MCF 10A (cell line): ENCODE measurements at places on chromosomes 13 and 19. TPM values are rescaled to one million over a fixed set of nuclear protein-coding genes. Genes with fewer than 3 reads are reported as not detected.

Gene SIGLEC7
- not detected in 2 replicates for total RNA-seq

Gene PRR22
- total RNA-seq, result 6.4 and 9.4 TPM in 2 replicates

Gene HIPK4
- total RNA-seq, result not detected in 2 replicates

Gene ATP5F1D
- total RNA-seq, result 256 and 258 TPM in 2 replicates

Gene IGFL1
- total RNA-seq, result not detected in 2 replicates

GRCh38 chr19:29321116-29321515 lies 108.2 kb upstream of the UQCRFS1 start:
- no peaks in the 10 kb centered on the region for H3K36me3 ChIP-seq
- no peak for DNase-seq
- no peak overlapping the region for H3K27ac ChIP-seq

DNA sequence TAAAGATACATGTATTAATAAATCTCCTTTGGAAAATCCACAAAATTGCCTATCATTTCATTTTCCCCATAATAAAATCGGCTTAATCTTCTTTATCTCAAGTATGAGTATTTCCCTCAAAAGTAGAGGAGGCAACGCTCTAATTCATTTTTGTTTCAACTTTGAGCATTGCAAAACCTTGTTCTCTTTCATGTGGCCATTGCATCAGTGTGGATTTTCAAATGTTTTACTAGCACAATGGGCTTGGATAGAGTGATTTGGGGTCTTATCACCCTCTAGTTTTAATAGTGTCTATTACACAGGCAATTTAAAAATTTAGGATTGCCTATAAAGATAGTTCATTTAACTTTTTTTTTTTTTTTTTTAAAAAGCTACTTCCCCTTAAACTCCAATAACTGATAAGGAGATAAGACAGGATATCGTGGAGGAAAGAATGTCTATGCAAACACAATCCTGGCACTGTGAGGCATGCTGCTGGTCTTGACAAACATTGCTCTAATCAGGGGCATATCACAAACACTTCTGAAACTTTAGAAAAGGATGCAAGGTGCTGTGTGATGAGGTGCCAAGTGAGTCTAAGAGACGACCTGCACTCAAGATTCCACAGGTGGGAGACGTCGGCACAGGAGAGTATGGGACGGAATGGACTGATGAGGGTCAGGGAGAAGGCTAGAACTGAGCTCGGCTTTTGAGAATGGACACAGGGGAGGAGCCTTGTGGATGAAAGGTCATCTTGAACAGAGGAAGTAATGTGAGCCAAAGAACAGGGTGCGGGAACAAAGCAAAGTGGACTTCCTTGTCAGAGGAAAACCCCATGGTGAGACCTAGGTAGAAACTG lies 199.7 kb downstream of the IRS2 start:
- H3K36me3 ChIP-seq, result no peaks in the 10 kb centered on the region
- no peak overlapping the region for H3K27ac ChIP-seq
- H3K27me3 ChIP-seq, result no peaks in the 10 kb centered on the region
- DNase-seq, result no peak

DNA sequence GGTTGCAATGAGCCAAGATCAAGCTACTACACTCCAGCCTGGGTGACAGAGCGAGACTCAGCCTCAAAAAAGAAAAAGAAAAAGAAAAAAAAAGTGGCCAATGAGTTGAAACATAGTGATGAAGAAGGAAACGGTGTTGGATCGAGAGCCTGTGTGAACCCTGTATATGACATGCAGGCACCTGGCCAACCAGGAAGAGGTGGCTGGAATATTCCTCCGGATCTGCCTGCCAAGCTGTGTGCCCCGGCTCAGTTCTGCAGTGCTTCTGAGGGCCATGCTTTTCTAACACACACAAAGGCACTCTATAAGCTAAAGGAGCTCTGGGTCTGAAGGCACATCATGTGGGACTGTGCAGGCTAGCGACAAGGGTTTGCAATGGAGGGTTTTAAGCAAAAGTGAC lies 3.7 kb upstream of the ZNF444 start:
- H3K27me3 ChIP-seq, result no peaks in the 10 kb centered on the region
- H3K4me1 ChIP-seq, result peaks cover 36% of the 10 kb centered on the region
- H3K4me3 ChIP-seq, result no peak overlapping the region
- no peaks in the 10 kb centered on the region for H3K36me3 ChIP-seq
- no peak for DNase-seq
- H3K27ac ChIP-seq, result peak overlapping the region; percentile 7

DNA sequence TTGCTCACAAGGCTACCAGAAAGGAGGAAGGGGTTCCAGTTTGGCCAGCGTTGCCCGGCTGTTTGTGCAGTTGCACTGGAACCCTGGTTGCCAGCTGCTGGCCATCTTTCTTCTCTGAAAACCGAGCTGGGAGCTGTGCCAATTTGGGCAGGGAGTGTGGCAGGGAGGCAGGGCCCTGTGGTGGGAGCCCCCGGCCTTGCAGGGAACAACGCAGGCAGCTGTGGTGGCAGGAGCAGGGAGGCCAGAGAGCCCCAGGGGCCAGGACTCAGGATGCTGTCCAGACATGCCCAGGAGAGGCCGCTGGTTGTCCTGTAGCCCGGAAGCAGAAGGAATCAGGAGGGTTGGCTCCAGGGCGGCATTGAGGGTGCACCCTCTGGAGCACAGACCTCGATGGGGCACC lies 4.8 kb downstream of the KMT5C start:
- DNase-seq, result peak; percentile 87
- peak overlapping the region; percentile 25 for H3K4me3 ChIP-seq
- peaks cover 41% of the 10 kb centered on the region for H3K36me3 ChIP-seq
- H3K4me1 ChIP-seq, result peaks cover 21% of the 10 kb centered on the region
- H3K27me3 ChIP-seq, result no peaks in the 10 kb centered on the region

DNA sequence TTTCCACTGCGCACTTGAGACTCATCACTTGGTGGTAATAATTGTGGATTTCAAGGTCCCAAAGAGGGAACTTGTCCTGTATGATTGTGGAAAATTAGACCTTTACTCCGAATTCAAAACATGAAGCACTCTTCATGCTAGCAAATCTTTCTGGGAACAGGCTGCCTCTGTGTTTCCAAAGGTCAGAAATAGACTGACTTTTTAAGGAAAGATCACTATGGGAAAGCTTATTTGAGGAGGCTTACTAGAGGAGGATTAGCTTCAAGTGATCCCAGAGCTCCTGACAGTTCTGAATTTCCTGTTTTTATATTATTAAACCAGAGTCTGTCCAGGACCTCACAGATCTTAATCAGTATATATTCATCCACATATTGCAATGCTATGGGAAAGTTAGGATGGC lies 5.5 kb downstream of the WDFY2 start:
- no peak overlapping the region for H3K4me3 ChIP-seq
- H3K27me3 ChIP-seq, result no peaks in the 10 kb centered on the region
- no peak for DNase-seq
- H3K36me3 ChIP-seq, result peaks cover 6% of the 10 kb centered on the region

GRCh38 chr13:87887459-87888123 lies 216.4 kb downstream of the SLITRK5 start:
- no peak for DNase-seq
- no peaks in the 10 kb centered on the region for H3K4me1 ChIP-seq
- H3K27ac ChIP-seq, result no peak overlapping the region
- no peaks in the 10 kb centered on the region for H3K36me3 ChIP-seq
- H3K27me3 ChIP-seq, result no peaks in the 10 kb centered on the region
- H3K4me3 ChIP-seq, result no peak overlapping the region

DNA sequence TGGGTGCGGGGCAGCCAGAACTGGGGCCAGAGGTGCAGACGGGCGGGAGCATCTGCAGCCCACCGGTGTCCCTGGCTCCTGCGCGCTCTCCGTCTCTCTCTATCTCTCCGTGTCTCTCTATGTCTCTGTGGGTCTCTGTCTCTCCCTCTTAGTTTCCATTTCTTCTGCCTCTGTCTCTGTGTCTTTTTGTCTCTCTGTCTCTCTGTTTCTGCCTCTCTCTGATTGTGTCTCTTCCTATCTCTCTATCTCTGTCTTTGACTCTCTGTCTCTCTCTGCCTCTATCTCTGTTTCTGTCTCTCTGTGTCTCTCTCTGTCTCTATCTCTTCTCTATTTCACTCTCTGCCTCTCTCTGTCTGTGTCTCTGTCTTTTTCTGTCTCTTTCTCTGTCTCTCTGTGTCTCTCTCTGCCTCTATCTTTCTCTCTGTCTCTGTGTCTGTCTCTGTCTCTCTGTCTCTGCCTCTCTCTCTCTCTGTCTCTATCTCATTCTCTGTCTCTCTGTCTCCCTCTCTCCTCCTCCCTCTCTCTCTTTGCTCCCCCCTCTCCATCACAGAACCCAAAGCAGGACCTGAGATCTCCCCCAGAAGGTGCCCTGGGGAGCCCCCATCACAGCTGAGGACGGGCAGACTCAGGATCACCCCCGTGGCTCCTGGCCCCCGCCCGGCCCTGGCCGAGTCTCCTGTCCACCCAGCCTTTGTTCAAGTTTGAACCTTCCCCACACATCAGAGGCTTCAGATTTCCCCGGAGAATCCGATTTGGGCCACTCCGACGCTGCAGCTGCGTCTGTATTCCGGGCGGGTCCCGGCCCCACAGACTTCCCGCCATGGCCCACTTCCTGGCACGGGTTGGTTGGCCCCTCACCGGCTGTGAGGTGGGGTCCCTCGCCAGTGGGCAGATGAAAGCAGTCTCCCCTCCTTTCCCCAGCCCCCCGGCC lies 48.6 kb upstream of the TCF3 start:
- no peak overlapping the region for H3K27ac ChIP-seq
- H3K36me3 ChIP-seq, result peaks cover 6% of the 10 kb centered on the region
- peaks cover 6% of the 10 kb centered on the region for H3K4me1 ChIP-seq
- H3K4me3 ChIP-seq, result no peak overlapping the region
- H3K27me3 ChIP-seq, result peaks cover 26% of the 10 kb centered on the region

DNA sequence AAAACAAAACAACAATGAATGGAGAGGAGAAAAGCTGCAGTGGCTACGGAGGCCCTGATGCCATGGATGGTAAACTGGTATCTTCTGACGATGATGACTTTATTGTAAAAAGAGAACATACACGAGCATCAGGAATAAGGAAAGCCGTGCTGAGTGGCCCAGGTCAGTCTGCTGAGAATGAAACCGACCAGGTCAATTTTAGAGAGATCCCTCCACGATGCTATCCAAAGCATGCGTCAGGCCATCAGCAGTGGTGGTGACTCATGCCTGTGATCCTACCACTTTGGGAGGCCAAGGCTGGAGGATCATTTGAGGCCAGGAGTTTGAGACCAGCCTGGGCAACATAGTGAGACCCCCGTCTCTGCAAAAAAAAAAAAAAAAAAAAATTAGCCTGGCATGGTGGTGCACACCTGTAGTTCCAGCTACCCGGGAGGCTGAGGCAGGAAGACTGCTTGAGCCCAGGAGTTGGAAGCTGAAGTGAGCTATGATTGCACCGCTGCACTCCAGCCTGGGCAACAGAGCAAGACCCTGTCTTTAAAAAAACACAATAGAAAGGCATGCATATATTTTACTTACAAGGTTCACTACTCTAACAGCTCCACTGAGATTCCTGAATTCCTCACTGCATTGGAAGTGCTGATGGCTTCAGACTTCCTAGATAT lies 62.3 kb downstream of the GADD45B start:
- no peaks in the 10 kb centered on the region for H3K36me3 ChIP-seq
- H3K4me3 ChIP-seq, result no peak overlapping the region
- peak overlapping the region; percentile 31 for H3K27ac ChIP-seq
